ENCODE measurements at places on chromosomes 11 and 22.

DNA sequence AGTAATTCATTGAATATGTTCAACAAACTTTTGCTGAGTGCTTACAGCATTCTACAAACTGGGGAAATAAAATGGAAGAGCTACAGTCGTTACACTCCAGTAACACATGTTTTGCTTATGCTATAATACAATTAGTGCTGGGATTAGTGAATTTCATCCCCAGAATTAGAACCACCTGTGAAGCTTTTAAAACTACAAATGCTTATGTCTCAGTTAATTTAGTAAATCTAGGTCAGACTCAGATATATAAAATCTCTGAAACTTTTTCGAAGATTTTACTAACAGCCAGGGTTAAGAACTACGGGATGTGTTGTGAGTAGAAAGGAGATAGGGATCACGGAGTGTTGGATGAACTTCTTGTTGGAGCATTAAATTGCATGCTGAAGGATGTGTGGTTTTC lies 33.7 kb upstream of the EED start:
- no peak for DNase-seq

DNA sequence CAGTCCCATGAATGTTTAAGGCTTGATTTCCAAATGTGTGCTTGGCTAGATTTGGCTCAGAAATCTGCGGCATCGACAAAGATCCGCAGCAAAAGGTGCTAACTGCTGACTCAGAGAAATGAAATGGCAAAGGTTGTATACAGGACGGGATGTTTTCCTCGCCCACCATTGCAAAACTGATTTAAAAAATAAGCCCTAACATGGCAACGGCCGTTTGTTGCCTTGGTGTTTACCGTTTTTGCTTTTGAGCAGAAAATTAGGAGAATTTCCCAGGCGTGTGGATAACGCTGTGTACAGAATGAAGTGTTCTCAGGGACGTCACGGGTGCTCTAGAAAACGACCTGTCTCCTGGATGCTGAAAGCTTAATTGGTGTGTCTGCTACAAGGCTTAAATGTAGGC lies 70.2 kb downstream of the ARHGAP8 start:
- DNase-seq = no peak

- no peak for DNase-seq
Observed at GRCh38 chr11:61905801-61906521, 11.4 kb downstream of the RAB3IL1 start.

GRCh38 chr11:102530558-102530957 lies at the start of gene MMP7:
Gene MMP7 (minus strand): TSS chr11:102530747. CDS start chr11:102530700, 47 bp downstream.
- DNase-seq = peak; percentile 31

- no peak for DNase-seq
Observed at GRCh38 chr11:104091281-104092096, 55.0 kb downstream of the DDI1 start.

- DNase-seq = no peak
Observed at GRCh38 chr11:76800466-76801200, 17.5 kb downstream of the TSKU start.

- DNase-seq = no peak
Observed at GRCh38 chr22:17777005-17777716, 2.9 kb upstream of the BID start.

DNA sequence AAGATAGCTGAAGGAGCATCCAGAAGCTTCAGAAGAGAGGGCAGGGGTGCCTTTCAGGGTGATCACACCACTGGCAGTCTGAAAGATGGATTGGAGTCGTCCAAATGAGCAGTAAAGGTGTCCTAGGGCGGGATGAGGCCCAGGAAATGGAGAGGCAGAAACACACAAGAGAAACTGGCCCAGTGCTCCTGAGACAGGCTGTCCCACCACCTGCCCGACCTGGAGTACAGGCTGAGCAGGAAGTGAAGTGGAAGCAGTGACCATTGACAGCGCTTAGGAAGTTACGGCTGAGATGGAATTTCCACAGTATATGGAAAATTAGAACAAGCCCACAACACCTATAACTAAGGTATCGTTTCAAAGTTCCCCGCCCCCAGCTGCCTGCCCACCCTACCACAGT lies 16.1 kb downstream of the EIF3F start:
- no peak for DNase-seq

DNA sequence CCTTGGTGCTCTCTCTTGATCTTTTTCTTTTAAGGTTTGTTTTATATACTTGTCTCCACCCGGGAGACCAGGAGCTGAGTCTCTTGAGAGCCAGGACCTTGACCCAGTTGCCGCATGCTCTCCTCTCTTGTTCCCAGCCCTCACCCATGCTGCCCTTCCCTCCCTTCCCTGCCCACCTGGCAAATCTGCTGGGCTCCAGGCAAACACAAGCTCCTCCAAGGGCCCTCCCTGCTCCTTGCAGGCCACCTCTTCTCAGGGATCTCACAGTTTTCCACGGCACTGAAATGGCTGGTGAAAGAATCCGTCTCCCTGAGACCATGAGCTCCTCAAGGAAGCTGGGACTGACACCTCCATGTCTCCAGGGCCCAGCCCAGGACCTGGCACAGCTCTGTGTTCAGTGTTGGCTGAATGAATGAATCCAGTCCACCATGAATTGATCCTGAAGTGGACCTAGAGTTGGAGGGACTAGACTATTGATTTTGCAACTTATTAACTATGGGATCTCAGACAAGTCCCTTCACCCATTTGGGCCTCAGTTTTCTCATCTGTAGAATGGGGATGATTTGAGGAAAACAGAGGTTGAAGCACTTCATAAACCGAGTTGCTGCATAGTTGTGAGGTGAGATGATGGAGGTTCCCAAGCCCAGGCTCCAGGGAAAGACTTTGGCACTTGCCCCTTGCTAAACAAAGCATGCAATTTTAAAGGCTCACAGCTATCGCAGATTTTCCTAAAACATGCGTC lies 25.1 kb upstream of the FBLN1 start:
- no peak for DNase-seq

- no peak for DNase-seq
Observed at GRCh38 chr11:57646799-57647303, 2.9 kb downstream of the YPEL4 start.

GRCh38 chr11:92457250-92457649 lies 232.6 kb downstream of the FAT3 start:
- DNase-seq = no peak

DNA sequence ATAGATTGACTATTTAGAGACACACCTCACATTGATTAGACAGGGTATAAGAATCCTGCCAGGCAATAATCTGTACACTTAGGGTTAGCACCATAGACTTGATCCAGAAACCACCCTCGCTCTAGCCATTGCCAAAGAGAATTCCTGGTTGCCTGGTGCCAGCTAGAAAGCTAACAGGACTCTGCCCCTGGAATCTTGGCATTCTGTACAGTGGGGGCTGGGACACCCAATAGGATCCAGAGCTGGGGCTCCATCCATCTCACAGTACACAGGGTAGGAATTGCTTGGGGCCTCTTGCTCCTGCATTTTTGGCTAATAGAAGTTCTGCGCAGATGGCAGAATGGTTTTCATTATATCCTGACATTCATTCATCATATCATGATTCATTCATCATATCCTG lies 3.0 kb upstream of the APLNR start:
- no peak for DNase-seq

DNA sequence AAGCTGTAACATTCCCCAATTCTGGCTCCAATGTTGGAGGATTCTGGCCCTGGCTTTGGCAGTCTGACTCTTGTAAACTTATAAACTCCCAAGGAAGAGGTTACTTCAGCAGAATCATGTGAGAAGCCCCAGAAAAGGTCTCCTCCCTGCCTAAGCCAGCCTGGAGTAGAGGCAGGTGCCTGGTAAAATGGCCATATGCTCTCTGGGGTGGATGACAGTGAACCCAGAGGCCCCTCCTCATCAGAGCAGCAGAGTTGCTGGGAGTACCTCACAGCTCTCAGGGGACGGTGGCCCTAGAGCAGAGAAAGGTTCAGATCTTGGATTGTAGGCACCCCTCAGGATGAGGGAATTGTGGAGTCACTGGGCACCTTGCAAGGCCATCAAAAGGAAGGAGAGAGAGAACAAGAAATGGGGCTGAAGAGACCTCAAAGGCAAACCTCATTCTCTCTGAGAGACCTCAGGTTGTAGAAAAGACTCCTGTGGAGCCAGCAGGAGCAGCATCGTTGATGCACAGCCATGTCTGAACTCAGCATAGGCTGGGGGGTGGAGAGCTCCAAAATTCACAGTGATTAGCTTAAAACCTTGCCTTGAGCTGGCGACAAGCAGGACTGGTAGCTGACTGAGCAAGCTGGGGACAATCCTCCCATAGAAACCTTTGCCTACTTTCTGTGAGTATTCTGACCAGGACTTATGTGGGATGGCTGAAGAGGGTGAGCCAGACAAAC lies 4.9 kb upstream of the P2RY6 start:
- DNase-seq = no peak

Measured in BJ (cell line).